ENCODE measurements at places on chromosomes 6 and 20.
A peak's percentile ranks its signal among the peaks of the same experiment; 100 is the strongest.

- DNase-seq, result peak; percentile 87
Observed at GRCh38 chr6:125749173-125749864, at the start of gene HEY2. Gene HEY2, plus strand, starts transcription at chr6:125749632. Its CDS starts 145 bp downstream, at chr6:125749777.

GRCh38 chr6:1689141-1689540, 79.4 kb downstream of the FOXC1 start:
- DNase-seq, result no peak

DNA sequence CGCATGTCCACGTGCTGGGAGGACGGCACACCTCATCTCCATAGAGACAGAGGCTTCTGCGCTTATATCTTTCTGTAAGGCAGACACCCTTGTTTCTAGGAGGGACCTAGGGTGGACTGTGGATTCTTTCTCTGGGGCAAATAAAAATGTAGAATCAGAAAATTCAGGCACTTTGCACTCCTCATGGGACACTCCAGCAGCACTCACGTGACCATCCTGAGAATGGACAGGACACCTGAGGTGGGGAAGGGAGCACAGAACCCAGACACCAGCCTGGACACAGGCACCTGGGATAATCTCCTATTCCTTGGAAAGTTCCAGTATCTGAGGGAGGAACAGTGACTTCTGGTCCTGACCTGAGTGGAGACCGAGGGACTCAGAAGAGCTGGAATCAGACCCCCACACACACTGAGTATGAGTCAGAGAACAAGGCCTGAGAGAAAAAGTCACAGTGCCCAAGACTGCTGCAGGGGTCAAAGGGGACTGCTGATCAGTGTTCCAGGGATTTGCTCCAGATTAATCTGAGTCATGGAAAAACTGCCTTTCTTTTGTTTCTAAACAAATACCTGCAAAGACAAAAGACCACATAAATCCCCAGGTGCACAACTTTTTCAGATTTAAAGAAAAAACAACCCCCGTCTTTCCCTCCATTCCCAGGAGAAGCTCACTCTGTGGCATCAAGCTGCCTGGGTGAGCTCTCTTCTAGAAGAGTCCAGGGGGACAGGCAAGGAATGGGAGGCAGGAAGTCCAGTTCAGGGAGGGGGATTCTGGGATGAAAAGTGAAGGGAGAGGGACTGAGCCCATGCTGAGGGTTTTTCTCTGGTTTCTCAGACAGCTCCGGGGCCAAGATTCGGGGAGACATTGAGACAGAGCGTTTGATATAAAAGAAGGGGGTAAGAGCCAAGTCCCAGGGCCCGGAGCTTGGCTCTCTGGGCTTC, 35.6 kb upstream of the MICB start:
- no peak for DNase-seq

GRCh38 chr6:159761129-159761872, 544 bp upstream of the ACAT2 start:
- DNase-seq, result no peak

GRCh38 chr6:25458485-25458884, 179.3 kb downstream of the CARMIL1 start:
- no peak for DNase-seq

DNA sequence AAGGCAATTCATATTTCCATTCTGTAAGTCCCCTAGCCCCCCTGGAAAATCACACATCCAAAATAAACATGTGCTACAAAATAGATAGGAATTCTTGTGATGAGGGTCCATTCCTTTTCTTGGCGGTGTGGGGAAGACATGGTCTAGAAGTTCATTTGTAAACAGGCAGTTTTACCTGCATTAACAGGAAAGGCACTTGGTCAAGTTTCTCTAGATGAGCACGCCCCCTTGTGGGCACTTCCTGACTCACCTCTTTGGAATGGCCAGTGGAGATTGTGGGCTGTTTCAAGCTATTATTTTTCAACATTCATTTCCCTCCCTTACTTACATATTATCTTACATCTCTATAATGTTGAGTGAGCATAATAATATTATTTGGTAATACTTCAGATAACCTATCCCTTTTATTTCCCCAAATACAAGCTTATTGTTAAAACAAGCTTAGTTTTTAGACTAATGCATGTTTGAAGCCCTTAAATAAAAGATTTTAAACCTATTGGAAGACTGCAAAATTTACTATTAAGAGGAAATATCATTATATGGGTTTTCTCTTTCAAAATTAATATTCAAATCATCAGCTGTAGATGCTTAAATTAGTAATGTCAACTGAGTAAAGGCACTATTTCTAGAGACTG, 92.1 kb downstream of the TASP1 start:
- peak; percentile 68 for DNase-seq

- no peak for DNase-seq
Observed at GRCh38 chr6:46815130-46815529, 21.9 kb downstream of the MEP1A start.

- no peak for DNase-seq
Observed at GRCh38 chr6:21438237-21438985, 155.1 kb upstream of the SOX4 start.

DNA sequence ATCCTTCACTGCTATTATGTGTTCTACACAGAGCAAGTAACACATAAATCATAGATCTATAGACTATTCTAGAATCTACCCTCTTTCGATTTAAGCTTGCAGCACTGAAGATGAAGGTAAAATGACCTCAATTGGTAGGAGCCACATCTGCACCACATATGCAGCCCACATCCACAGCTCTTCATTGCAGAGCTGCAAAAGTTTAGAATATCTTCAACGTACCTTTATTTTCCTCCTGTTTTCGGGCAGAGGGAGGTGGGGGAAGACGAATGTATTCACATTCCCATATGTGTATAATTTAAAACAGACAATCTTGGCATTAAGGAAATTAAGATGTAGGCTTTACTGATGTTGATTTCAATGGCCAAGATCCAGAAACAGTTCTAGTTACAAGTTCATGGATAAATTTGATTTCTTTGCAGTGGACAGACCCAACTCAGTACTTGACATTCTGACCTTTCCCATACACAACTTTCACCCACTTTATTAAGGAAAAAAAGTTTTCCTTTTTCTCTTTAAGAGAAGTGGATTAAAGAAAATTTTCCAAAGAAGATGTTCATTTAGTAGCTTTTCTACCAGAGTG, 14.0 kb downstream of the EPB41L2 start:
- no peak for DNase-seq

Data from hematopoietic multipotent progenitor cell treated with erythropoietin and hydrocortisone succinate and interleukin-3 and kit ligand, for 17 days (in vitro differentiated cells).